A172 (cell line): ENCODE measurements at places on chromosomes 11 and 22.
A peak's percentile ranks its signal among the peaks of the same experiment; 100 is the strongest.

DNA sequence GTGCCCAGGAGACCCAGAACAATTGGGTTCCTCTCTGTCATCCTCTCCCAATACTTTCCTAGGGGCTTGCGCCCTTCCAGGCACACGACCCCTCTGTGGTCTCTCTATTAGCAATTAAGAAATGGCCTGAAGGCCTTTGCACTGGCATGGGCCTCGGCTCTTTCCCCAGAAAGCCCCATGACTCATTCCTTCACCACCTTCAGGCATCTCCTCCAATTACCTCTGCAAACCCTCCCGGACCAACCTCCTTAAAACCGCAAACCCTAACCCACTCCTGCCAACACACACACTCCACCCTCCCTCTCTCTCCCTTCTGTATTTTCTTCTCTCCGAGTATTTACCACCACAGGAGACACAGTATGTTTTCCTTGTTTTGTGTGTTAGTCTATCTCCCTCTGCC, 36.7 kb downstream of the LARGE1 start:
- DNase-seq, result peak; percentile 69

DNA sequence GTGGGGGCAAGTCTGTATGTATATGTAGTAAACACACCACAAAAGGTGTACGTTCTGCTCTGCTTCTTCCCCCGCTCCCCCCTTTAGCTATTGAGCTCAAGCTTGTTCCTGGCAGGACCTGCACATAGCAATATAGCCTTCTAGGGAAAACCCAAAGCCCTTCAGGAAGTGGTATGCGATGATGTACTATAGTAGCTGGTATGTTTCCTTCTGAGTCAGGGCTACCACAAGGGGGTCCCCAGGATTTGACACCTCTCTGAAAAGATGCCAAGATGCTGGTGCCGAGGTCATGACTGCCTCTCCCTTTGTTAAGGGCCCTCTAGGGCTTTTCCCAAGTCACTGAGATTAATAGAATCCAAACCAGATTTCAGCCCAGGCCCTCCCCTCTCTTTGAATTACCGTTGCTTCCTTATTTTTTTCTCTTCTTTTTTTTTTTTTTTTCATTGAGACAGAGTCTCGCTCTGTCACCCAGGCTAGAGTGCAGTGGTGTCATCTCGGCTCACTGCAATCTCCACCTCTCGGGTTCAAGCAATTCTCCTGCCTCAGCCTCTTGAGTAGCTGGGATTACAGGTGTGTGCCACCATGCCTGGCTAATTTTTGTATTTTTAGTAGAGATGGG, 268.4 kb downstream of the ETS1 start:
- no peak for DNase-seq

- peak; percentile 1 for DNase-seq
These were observed 512 bp upstream of the GRIA4 start for GRCh38 chr11:105609341-105609781.

DNA sequence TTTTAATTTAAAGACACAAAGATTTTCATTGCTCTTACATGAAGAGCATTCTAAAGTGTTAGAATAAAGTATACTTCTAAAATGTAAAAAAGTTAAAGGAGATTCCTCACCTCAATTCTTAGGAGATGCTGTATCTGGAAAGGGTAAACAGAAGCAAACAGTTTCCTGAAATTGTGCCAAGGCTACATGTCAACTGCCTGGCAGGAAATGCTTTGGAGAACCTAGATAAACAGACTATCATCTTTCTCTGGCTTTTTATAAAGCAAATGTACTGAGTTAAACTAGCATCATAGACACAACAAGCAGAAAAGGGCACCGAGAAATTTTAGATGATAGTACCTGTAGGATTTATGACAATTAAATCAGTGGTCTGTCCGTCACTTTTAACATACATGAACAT, 24.7 kb upstream of the AKIP1 start:
- DNase-seq, result no peak

GRCh38 chr11:60378354-60378753, at the start of gene MS4A7:
MS4A7 (plus strand) TSS chr11:60378532; CDS start chr11:60383142, 4,610 bp downstream.
- DNase-seq, result no peak

DNA sequence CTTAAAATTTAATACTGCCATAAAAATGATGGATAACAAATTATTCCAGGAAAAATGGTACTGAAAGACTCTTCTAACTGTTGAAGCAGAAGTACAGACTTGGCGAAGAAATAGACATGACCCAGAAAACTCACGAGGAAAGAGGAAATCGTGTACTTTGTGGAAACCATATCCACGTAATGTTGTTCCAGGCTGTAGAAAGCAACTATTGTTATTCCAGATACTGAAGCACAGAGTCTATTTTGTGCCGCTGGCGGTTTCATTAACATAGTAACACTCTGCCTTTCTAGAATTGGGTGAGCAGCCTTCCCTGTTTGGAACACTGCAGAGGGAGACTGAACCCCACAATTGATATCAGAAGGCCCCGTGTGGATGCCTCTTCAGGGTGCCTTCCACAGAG, 310.6 kb downstream of the TBC1D22A start:
- DNase-seq, result no peak

DNA sequence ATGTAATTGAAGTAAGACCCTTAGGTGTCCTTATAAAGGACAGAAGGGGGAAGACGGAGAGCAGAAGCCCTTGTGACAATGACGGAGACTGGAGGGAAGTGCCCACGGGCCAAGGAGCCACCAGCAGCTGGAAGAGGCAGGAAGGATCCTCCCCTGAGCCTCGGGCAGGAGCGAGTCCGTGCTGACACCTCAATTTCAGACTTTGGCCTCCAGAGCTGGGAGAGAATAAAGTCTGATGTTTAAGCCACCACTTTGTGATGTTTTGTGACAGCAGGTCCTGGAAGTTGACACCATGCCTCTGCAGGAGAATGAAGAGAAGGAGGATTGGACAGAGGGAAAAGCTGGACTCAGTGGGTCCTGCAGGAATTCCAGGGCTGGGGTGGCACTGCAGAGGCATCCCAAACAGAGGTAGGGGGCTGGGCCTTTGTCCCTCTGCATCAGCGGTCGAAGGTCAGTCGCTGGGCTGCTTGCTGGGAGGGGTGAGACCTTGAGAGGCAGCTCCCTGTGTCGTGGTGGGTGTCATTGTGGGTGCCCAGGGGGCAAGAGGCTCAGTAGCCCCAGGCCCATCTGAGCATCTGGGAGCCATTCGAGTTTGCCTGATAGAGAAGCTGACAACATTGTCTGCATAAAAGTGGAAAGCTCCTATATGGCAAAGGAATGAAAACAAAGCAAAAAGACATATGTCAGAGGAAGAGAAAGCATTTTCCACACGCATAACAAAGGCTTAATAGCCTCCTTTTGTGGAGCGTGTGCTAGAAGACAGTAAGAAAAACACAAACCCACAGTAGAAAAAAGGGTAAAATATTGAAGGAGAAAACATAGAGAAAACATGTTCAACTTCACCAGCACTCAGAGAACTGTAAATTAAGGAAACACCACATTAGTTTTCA, 68.8 kb downstream of the RTL6 start:
- no peak for DNase-seq

DNA sequence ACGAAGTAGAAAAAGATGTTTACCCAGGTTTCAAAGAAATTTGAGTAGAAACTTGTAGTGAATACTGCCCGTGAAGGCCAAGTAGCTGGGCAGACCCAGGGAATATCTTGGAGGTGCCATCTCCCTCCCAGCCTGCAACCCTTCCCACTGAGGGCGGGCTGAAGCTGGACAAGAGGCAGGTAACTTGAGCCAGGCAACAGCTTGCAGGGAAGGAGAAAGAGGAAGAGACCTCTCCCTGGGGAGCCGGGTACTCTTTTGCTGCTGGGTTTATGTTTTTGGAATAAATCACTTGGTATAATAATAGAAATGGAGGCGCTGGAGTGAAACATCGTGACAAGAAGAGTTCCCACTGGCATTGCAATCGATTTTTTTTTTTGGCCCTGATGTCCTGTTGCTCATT, 49.4 kb upstream of the JAM3 start:
- DNase-seq, result no peak

DNA sequence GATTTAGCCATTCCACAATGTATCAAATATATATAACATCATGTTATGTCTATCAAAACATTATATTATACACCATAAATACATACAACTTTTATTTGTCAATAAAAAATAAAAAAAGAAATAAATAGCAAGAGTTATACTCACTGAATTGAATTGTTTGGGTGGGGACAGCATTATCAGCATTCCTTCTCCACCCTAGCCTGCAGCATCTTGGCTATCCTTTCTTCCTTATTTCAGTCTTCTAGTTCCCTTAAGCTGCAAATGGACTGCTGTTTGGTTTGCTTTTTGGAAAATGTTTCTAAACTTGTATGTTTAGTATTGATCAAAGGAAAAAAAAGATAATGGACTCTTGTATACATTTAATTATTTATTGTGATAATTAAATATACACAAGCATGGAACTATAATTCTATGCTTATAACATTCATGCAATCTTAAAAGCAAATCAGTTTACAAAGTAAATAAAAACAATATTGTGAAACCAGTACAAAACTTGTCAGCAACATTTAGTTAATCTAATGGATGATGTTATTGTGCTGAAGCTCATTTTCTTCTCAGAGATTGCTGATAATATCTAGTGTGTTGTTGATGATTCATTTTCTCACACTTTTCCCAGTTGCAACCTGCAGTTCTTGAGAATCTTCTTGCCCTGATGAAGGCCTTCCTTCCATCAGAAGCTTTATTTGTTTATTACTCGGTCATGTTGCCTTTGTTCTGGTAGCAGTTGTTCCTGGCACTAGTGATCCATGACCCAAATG, 5.0 kb downstream of the ARHGAP42 start:
- DNase-seq, result no peak
